ENCODE measurements at places on chromosomes 4 and X.

- no peak for DNase-seq
Observed at GRCh38 chrX:12890467-12890866, 16.0 kb upstream of the TLR8 start.

GRCh38 chr4:67080046-67080557 is 465.2 kb downstream of the CENPC start:
- DNase-seq = no peak

DNA sequence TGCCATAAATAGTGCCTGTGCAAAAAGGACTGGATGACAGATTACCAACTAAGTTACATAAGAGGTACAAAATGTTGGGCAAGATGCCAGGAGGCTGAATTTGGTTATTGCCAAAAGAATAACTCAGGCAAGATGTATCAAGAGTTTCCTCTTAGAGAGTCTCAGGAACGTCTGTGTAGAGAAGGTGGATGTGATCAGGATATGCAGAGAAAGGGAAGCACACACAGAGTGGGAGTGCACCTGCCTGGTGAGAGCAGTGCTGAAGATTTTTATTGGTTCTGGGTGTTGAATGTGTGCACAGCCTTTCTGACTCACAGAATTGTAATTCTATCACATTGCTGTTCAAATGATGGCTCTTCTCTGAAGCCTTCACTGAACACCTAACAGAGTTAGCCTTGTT is 156.8 kb upstream of the HS3ST1 start:
- DNase-seq = no peak

GRCh38 chr4:165784672-165785071 is 88.4 kb upstream of the TLL1 start:
- no peak for DNase-seq
